T-helper 2 cell (primary cell): ENCODE measurements at places on chromosomes 6 and 20.

- no peak for DNase-seq
Observed at GRCh38 chr6:27062755-27063154, 184.7 kb upstream of the PRSS16 start.

- DNase-seq: peak; percentile 33
Observed at GRCh38 chr6:27161946-27162603, 85.4 kb upstream of the PRSS16 start.

GRCh38 chr6:116057766-116058165 is 2.9 kb downstream of the FRK start:
- no peak for DNase-seq

- no peak for DNase-seq
Observed at GRCh38 chr20:59429396-59429795, 129.0 kb downstream of the EDN3 start.

- DNase-seq: no peak
Observed at GRCh38 chr6:18958146-18958545, 571.0 kb downstream of the RNF144B start.

- DNase-seq: no peak
Observed at GRCh38 chr20:59743767-59744485, 139.6 kb downstream of the PHACTR3 start.

DNA sequence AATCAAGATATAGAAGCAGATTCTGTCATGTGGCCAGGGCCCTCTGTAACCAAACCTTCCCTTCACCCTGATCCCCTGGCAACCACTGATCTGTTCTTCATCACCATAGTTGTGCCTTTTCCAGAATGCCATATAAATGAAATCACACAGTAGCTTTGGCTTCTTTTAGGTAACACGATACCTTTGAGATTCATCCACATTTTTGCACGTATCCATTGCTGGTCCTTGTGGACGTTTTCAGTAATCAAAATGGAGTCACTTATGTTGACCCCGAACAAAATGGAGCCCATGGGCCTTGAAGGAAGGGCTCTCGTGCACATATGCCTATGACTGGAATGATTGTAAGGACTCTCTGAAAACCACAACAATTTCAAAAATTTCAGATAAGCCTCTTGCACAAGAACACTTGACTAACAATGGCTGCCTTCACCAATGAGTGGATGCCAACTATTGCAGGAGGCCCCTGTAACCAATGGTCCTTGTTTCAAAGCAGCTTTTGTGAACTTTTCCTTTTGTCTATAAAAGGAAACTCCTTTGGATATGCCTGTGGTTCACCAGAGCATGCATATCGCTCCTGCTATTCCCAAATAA is 84.3 kb upstream of the RALY start:
- DNase-seq: no peak

- no peak for DNase-seq
Observed at GRCh38 chr20:40738976-40739375, 49.9 kb upstream of the MAFB start.

GRCh38 chr20:62174870-62175624 is 7.8 kb upstream of the MTG2 start:
- no peak for DNase-seq

- no peak for DNase-seq
Observed at GRCh38 chr6:13435477-13436246, 51.7 kb downstream of the GFOD1 start.

DNA sequence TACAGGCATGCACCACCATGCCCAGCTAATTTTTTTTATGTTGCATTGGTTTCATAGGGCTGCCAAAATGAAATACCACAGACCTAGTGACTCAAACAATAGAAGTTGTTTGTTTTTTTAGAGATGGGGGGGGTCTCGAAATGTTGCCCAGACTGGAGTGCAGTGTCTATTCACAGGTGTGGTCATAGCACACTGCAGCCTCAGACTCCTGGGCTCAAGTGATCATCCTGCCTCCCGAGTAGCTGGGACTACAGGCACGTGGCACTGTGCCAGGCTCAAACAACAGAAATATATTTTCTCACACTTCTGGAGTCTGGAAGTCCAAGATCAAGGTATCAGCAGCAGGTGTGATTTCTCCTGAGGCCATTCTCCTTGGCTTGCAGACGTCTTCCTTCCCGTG is 6.6 kb upstream of the SLC16A10 start:
- no peak for DNase-seq

GRCh38 chr20:44662261-44662660 is 10.8 kb upstream of the ADA start:
- no peak for DNase-seq

DNA sequence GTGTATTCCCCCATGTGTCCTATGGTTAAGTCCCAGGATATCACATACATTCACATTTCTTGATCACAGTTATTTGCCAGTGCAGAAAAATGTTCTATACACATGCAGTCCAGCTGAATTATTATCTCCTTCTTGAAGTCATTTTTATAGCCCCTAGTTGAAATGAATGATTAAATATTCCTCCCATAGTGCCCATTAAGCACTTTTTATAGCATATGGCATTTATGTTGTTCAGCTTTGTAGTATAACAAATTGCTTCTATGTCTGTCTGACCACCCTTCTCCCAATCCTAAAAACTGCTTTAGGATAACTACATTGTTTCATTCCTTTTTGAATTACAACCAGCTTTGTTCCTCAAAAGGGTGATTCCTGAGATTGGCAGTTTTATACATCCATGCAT is 123.5 kb downstream of the ADGRB3 start:
- DNase-seq: no peak

GRCh38 chr20:63895202-63895951 is 451 bp downstream of the DNAJC5 start:
- DNase-seq: no peak

GRCh38 chr6:157668713-157669112 is 154.3 kb upstream of the SNX9 start:
- no peak for DNase-seq

DNA sequence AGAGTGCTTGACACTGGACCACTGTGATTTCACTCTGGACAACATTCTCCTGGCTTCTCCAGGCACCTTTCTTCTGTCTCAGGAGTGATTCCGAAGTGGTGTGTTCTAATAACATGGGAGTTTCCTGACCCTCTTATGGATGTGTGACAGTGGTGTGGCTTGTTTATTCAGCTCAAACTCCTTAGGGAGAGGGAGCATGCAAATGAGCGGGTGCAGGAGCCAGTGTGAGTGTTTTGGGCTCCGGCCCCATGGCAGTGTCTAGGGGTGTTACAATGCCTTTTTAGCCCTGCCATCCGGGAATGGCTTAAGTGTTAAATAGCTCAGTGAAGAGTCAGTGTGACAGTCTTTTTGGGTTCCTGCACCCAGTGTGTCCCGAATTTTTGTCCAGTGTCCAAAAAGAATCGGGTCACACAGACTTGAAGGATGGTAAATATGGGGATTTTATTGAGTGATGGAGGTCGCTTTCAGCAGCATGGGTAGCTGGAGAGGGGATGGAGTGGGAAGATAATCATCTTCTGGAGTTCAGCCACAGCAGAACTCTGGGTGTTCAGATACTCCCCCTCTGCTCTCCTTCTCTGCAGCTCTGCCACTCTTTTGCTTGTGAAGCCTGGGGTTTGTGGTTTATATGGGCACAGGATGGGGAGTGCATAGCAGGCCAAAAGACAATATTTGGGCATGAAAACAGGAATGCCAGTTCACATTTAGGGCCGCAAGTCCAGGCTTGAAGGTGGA is 928.9 kb upstream of the CITED2 start:
- no peak for DNase-seq

- no peak for DNase-seq
Observed at GRCh38 chr20:2559651-2560050, 23.3 kb downstream of the TMC2 start.

GRCh38 chr20:19275038-19275629 is 62.7 kb downstream of the SLC24A3 start:
- no peak for DNase-seq

GRCh38 chr20:24993337-24994185 is 1.0 kb upstream of the APMAP start:
- DNase-seq: no peak

- DNase-seq: no peak
Observed at GRCh38 chr6:44571510-44571909, 184.0 kb downstream of the CDC5L start.

DNA sequence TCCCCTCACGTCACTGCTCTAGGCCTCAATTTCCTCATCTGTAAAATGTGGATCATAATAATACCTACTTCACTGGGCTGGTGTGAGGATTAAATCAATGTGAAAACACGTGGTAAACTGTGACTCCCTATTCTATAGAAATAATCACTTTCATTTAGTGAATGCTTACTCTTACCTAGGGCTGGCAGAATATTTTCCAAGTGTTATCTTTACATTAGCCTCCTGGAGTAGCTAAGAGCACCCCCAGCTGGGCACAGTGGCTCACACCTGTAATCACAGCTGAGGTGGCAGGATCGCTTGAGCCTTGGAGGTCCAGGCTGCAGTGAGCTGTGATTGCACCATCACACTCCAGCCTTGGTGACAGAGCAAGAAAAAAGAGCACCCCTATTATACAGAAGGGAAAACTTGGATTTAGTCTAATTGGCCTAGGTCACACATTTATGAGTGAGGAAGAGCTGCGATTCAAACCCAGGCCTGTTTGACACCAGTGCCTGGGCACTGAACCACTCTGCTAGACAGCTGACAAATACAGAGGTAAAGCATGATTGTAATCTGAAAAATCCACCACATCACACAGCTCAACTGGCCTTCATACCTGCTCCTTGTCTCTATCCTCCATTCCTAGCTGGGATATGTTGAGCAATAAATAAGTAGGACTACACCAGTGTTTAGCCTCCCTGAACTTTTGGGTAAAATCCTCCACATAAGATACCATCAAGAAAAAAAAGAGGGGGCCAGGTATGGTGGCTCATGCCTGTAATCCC is 1.4 kb upstream of the SNTA1 start:
- no peak for DNase-seq

DNA sequence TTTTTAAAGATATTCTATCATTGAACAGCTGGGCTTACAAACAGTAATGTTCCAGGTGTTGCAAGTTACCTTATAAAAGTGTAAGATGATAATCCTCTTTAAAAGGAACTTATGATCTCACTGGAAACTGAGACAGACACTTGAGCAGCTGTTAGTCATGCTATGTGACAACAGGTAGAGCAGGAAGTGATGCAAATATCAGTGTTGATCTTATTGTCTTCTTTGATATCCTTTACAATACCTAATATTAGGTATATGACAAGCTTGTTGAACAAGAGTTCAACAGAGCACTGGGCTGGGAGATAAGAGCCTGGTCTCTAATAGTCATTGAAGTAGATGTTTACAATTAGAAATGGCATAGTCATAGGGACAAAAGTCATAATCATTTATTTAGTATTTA is 150.0 kb downstream of the UBE3D start:
- peak; percentile 1 for DNase-seq

GRCh38 chr6:23282252-23283021 is 713.1 kb downstream of the HDGFL1 start:
- DNase-seq: no peak

DNA sequence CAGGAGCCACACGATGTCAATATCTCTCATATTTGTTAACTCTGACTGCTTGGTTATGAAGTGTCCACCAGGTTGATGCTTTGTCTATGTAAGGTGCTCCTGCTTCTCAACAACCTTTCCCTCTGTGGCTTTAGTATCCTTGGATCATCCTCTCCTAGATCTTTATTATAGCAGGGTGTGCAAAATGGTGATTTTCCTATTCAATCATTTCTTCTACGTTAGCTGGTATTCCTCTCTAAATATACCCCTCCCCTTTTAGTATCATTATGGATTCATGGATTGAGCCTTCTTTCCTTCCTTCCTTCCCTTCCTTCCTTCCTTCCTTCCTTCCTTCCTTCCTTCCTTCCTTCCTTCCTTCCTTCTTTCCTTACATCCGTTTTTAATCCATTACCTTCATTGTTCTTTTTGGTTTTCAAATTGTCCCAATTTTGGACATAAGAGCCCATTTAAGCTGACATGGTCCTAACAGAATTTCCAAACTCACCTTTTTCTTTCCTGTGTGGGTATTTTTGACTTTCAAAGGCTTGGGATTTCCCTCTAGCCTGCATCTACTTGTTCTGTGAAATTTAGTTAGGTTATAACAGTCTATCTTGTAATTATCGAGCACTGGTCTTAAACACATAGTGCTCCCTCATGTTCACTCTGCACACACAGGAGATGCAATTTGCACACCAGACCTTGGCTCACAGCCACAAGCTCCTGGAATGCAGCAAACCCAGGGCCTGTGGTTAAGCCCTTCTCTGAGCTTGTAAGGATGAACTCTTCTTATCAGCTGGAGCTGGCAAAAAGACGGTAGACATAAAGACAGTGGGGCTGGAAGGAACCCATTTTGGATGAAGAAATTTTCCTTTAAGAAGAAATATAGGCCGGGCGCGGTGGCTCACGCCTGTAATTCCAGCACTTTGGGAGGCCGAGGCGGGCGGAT is 109.9 kb downstream of the SLC24A3 start:
- DNase-seq: no peak

GRCh38 chr6:127341471-127342202 is 1.8 kb downstream of the ECHDC1 start:
- DNase-seq: no peak

GRCh38 chr6:18055714-18056382 is 66.6 kb downstream of the NHLRC1 start:
- no peak for DNase-seq

DNA sequence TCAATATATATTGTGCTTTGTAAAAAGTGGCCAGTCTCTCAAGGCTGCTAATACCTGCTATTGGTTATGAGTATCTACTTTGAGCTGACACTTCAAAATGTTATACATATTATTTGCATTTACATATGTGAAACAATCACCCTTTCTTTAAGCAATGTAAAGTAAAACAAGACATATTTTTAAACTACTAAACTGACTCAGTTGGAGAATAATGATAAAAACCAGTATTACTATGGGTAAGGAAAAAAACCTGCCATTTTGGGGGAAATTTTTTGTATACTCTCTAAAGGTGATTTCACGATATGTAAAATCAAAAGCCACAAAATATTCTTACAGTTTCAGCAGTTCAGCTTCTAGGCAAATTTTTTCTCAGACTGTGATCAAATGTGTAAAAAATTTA is 232.3 kb downstream of the PRL start:
- no peak for DNase-seq

DNA sequence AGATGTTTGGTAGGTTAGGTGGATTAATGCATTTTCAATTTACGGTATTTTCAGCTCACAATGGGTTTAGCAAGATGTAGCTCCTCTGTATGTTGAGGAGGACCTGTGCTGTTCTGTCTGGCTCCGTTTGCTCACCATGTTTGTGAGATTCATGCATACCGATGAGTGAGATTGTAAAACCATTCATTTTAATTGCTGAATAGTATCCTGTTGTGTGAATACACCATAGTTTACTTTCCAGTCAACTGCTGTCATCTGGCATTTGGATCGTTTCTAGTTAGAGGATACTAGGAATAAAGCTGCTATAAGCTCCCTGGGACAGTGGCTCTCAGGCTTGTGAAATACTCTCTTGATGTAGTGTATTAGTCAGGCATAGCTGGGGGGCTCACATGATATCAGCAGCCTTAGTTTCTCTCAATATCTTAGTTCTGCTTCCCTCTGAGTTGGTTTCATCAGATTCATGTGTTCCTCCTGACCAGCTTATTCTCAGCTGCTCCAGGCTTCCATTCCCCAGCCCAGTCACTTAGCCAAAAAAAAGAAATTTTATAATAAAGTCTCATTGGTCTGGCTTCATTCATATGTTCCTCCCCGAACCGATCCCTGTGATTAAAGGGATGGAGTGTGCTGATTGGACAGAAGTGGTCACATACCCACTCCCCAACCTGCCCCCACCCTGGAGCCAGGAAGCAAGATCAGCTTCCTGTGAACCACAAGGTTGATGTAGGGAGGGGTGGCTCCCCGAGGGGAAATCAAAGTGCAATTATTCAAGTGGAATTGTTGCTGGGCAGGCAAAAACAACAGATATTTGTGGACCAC is 10.9 kb upstream of the B4GALT5 start:
- no peak for DNase-seq
